ENCODE measurements at places on chromosomes 12 and 14.

DNA sequence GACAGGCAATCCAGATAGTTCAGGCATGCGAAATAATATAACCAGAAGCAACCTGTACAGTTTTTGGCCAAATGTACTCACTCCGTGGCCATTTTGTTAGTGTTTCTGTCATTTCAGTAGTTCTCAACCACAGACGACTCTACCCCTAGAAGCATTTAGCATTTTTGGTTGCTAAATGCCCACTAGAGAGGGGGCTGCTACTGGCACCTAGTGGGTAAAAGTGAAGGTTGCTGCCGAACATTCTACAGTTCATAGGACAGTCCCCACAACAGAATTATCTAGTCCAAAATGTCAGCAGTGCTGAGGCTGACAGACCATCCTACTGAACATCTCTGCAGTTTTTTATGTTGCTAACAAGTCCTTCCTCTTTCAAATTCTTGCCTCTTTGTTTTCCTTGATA lies 107.4 kb downstream of the TSHR start:
- no peak for DNase-seq

- DNase-seq, result no peak
Measured at GRCh38 chr14:21056520-21057163, 980 bp upstream of the RNASE8 start.

GRCh38 chr12:106046301-106046846 lies 92.4 kb downstream of the NUAK1 start:
- no peak for DNase-seq

DNA sequence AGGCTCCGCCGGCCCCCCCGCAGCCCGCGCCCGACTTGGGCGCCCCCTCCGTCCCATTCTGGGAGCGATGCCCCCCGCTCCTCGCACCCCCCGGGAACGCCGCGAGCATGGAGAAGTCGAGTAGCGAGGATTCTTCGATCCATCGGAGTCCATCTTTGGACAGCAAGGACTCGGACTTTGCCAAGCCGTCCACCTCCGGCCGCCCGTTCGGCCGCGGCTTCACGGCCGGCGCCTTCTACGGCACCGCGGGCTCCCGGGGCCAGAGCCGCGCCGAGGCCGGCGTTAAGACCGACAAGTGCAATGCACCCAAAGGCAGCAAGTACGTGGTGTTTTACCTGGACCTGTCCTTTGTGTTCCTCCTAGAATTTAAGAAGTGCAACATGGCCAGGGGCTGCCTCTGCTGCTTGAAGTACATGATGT lies 123.6 kb downstream of the TSPAN9 start:
- DNase-seq, result no peak

GRCh38 chr14:61433169-61433568 lies 111.8 kb downstream of the PRKCH start:
- DNase-seq, result no peak

DNA sequence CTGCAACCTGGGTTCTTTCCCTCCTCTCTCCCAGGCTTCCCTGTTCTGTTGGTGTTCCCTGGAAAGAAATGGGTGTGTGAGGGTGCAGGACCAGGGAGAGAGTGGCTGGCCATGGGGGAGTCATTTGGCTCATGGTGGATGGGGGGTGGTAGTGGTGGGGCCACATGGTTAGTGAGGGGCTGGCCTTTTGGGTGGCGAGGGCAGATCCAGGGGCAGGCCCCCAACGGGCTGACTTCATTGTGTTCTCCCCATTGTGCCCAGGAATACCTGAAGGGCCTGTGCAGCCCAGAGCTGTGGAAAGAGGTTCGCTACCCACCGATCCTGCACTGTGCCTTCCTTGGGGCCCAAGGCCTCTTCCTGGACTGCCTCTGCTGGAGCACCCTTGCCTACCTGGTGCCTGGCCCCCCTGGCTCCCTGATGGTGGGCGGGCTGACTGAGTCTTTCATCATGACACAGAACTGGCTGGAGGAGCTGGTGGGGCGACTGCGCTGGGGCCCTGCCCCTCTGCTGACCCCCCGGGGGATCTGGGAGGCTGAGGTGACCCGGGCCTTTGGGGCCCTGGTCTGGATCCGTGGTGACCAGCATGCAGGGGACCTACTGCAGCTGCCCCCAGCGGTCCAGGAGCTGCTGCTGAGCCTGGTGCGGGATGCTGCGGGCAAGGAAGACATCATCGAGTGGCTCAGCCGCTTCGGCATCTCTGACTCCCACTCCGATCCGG lies 9.0 kb downstream of the NYNRIN start:
- DNase-seq, result no peak

DNA sequence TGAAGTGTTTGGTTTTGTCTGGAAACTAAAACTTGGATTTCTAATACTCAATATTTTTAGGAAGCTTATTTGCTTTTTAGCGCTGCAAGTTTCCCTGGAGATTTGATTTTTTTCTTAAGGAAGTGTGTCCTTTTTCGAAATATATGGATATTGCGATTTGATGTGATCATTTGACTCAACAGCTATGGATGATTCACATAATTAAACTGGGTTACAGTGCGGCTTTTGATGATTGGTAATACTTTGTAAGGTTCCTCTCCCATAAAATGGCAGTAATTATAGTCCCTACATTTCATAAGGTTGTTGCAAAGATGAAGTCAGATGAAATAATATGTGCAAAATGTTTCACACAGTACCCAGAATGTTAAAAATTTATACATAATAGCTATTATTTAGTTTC lies 13.1 kb downstream of the LDHB start:
- DNase-seq, result no peak

- no peak for DNase-seq
Measured at GRCh38 chr12:90659060-90659459, 295.9 kb downstream of the CCER1 start.

GRCh38 chr12:48017496-48017895 lies 13.2 kb upstream of the COL2A1 start:
- DNase-seq, result no peak

GRCh38 chr12:94187361-94187760 lies 39.0 kb downstream of the PLXNC1 start:
- no peak for DNase-seq
